ENCODE measurements at places on chromosomes 16 and 17. TPM values are rescaled to one million over a fixed set of nuclear protein-coding genes. Genes with fewer than 3 reads are reported as not detected.

GRCh38 chr16:48540222-48540900 lies 69.6 kb downstream of the N4BP1 start:
- peak; percentile 37 for DNase-seq

GRCh38 chr17:48561884-48562810 lies 16.0 kb downstream of the HOXB4 start:
- DNase-seq = no peak

DNA sequence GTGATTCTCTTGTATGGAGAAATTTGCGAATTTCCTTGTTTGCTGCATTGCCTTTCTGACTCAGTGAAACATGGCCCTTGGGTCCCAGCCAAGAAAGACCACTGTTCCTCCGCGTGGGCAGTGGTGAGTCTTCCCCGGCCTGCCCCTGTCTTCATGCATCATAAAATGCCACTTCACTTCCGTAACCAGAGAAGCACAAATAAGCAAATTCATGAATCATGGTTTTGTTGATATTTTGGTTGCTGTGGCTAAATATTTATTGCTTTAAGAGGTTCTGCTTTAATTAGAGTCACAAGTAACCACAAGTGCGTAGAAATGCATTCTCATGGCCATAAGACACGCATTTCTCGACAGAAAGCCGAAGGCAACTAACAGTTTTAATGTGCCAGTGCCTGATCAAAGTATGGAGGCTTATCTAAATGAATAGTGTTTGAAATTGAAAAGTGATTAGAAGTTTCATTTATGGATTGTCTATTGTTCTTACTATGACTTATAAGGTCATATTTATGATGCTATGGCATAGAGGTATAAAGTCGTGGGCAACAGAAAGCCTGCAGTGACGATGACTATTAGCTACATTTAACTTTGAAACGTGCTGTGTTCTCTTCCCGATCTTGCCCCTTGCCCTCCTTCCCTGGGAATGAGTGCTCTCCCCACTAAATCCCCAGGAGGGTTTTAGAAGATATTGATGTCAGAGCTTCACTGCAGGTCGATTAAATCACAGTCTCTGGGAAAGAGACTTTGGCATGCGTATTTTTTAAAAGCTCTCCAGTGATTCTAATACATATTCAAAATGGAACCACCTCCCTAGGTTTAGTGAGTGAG lies 76.0 kb downstream of the WIPI1 start:
- no peak for DNase-seq

GRCh38 chr16:54540525-54541180 lies 254.1 kb upstream of the IRX3 start:
- DNase-seq = no peak

DNA sequence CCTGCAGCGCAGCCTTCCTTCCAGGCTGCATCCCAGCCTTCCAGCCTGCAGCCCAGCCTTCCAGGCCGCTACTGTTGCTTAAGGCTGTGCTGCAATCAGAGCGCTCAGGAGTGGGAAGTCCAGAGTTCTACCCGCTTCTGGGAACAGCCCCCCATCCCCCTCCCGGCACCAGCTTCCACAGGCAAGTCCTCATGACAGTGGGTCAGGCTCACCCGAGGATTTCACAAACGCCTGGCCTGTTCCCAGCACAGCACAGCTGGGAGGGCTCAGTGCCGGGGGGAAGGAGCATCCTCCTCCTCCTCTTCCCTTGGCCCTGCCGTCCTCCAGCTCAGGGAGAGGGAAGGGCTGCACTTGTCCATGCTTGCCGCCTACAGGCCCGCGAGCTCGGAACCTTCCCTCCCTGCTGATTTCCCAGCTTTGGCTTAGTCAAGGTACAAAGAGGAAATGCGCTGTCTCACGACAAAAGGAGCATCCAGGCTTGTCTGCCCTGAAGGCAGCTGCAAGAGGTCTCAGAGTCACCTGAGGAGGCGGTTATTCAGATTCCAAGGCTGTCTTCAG lies 8.3 kb downstream of the SOCS3 start:
- peak; percentile 97 for DNase-seq

DNA sequence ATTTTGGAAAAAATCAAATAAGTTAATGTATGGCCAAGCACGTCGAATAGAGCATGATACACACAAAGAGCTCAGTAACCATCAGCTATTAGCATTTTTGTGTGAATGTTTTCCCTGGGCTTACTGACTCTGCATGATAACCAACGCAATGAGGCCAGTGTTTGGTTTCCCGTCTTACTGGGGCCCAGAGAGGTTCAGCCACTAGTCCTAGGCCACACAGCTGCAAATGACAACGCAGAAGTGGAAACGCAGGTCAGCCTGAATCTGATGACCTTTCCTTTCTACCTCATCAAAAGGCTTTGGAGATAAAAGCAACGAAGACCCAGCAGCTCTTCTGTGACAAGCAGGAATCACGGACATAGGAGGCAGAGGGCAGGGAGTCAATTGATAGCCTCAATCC lies 7.2 kb upstream of the CACNG4 start:
- DNase-seq = no peak

DNA sequence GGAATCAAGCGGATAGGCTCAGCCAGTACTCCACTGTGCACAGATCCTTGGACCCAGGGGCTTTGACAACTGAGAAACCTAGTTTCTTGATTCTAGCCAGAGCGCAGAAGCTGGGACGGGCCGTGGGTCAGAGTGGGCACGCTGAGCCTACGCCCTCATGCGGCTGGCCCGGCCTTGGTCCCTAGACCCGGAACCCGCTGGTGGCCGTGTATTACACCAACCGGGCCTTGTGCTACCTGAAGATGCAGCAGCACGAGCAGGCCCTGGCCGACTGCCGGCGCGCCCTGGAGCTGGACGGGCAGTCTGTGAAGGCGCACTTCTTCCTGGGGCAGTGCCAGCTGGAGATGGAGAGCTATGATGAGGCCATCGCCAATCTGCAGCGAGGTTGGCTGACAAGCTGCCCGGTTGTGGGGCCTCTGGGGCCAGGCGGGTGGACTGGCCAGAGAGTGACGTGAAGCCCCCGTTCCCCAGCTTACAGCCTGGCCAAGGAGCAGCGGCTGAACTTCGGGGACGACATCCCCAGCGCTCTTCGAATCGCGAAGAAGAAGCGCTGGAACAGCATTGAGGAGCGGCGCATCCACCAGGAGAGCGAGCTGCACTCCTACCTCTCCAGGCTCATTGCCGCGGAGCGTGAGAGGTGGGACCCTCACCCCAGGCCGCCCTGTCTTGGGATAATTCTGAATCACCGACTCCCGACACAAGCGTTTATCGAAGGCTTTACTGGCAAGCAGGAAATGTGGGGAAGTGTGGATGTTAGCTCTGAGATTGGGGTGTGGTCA lies 946 bp downstream of the STUB1 start:
- peak; percentile 73 for DNase-seq

- DNase-seq = no peak
Measured at GRCh38 chr17:13587487-13588338, 14.0 kb downstream of the HS3ST3A1 start.

GRCh38 chr16:18832006-18832405 lies 30.7 kb upstream of the ARL6IP1 start:
- DNase-seq = no peak

GRCh38 chr16:7351610-7352510 lies 19.2 kb downstream of the RBFOX1 start:
- DNase-seq = no peak

The KRT33A gene
- not detected for total RNA-seq

The ATP2C2 gene
- total RNA-seq = 0.18 TPM

The KRT20 gene
- total RNA-seq = 0.40 TPM
